ENCODE measurements at places on chromosomes 2 and 18.

DNA sequence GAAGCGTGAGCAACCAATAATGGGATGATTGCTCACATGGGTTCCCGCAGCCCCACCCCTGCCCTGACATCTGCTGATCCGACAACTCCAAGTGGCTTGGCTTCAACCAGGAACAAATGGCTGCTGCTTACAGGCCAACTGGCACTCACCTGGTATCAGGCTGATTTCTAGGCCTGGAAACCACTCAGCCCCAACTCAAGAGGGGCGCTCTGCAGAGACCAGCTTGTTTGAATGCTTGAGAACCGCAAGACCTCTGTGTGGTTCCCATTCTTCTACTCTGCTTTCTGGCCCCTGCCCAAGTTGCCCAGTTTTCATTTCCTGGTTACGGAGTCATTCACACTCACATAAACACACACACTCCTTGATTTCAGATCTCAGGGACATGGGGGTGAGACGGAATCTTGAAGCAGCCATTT is 52.0 kb downstream of the TNP1 start:
- no peak for DNase-seq

- no peak for DNase-seq
Measured at GRCh38 chr2:234898534-234899053, 53.2 kb upstream of the SH3BP4 start.

- DNase-seq, result no peak
Measured at GRCh38 chr2:204507636-204508035, 37.6 kb upstream of the PARD3B start.

GRCh38 chr2:224206816-224207215 is 167.7 kb upstream of the SERPINE2 start:
- no peak for DNase-seq

DNA sequence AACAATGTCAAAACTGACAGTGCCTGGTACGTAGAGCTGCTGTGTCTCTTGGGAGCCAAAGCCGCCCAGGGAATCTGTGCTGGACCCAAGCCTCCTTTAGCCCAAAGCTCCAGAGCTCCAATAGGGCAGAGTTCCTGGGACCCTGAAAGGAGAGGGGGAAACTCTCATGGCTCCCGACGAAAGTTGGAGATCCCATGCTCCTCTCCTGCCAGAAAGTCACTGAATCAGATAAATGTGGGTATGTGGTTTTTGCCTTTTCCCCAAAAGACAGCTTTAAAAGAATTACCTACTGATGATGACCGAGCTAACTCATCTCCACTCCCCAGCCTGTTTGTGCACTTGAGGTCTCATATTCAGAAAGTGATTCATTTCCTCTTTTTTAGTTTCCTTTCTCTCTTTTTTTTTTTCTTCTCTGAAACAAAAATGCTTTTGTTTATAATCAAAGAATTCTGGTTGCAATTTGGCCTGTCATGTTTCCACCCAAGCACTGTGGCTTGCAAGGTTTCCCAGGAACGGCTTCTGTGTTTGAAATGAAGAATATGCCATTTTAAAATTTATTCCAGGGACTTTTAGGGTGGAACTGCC is 14.1 kb upstream of the PMAIP1 start:
- no peak for DNase-seq

DNA sequence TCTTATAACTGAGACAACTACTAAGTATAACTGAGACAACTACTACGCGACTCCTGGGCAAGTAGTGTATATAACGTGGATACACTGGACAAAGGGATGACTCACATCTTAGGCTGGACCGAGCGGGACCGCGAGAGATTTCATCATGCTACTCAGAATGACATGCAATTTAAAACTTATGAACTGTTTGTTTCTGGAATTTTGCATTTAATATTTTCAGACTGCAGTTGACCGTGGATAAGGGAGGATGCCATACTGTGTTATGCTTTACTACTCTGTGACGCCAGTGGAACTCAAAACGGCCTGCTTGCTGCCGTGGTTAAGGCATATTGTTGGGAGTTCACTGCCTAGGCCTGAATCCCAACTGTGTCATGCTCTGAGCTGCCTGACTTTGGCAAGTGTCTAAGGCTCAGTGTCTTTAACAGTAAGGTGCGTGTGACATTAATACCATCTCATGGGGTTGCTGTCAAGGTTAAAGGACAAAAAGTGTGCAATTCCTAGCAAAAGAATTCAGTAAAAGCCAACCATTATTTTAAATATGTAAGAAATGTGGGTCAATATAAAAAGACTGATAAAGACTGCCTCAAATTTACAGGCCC is 64.6 kb downstream of the BMP10 start:
- DNase-seq, result no peak

DNA sequence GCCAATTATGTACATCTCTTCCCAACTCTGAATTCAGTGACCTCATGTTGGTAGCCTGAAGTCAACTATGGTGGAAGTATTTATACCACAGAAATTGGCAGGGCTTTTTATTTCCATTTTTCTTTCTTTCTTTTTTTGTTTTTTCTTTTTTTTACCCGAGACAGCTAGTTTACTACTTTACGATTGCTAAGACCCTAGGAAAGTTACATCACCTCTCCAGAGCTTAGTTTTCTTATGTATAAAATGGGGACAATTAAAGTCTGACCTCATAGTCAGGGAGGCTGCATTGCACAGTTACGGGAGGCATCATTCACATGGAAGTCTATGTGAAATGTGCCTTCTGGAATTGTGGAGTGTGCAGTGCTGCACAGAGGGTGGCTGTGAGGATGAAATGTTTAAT is 194.3 kb downstream of the MTX2 start:
- DNase-seq, result no peak

GRCh38 chr2:178392215-178392614 is 58.8 kb downstream of the PRKRA start:
- no peak for DNase-seq

DNA sequence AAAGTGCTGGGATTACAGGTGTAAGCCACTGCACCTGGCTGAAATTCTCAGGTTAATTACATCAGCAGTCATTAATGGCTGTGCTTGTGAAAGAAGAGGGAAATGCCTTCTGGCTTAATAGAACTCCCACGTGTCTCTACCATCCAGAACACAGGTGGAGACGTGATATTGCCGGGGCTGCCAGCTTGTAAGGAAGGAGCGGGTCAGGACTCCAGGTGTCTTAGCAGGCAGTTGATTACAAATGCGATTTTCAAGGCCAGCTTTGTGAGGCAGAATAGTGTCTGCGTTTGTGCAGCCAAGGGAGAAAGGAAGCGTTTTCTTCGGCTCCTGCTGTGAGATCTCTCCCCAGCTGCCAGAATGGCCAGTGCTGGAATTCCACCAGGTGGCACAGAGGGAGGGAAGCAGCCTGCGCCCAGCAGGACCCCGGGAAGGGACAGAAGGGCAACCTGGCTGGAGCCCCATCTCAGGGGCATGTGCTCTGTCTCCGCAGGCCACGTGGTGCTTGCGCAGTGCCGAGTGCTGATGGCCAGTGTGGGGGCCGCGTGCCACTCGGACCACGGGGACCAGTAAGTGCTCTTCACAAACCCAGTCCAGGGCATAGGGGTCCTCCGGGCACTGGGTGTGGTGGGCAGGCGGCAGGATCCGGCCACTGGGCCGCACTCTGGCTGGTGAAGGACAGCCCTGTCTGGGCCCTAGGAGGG is 3.7 kb upstream of the ESPNL start:
- no peak for DNase-seq

DNA sequence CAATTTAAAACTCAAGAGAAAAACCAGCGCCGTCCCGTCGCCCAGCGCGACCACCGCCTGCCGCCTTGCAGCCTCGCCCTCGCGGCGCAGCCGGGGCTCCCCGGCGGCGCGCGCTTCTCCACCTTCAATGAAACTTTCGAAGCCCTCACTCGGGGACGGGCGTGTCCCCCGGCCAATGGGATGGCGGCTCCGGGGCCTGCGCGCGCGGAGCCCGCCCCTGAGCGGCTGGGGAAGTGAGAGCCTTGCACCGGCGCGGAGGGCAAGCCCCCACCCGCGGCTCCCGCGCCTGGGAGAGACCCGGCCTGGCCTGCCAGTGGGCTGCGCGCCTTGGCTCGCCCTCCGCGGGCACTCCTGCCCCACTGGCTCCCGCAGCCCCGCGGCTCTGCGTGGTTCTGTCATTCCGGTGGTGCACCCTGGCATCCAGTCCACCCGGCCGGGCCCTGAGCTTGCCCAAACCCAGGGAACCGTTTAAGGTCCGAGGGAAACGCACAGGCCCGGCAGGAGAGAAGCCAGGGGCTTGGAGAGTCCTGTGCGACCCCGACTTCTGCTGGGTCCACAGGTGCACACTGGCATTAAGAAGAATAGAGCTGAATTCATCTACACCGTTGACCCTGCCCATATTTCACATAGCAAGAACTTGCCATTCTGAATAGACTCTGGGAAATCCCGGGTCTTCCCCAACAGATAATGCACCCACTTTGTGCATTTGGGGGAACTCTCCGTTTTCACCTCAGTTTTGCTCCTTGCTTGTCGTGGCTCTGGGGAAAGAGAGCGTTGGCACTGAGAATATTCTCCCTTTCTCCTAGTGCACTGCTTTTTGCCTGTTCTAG is at the start of gene PIEZO2:
TSS of gene PIEZO2 (minus strand) at position 129 of the 830 bp plus-strand sequence. CDS start 981 bp downstream, outside the sequence.
- no peak for DNase-seq
